Activated naive CD8-positive, alpha-beta T cell treated with anti-CD3 and anti-CD28 coated beads for 36 hours (primary cell): ENCODE measurements at places on chromosomes 2 and 18. TPM values are rescaled to one million over a fixed set of nuclear protein-coding genes. Genes with fewer than 3 reads are reported as not detected.

ATIC gene
- total RNA-seq, result 344 TPM

TUBA3E gene
- total RNA-seq, result not detected

COBLL1 gene
- total RNA-seq, result 0.28 TPM

ALPI gene
- total RNA-seq, result not detected

EVX2 gene
- total RNA-seq, result not detected

AFF3 gene
- total RNA-seq, result 2.9 TPM

TMEM18 gene
- 34.5 TPM for total RNA-seq

IL1F10 gene
- total RNA-seq, result not detected

BCS1L gene
- total RNA-seq, result 96.4 TPM

SRBD1 gene
- total RNA-seq, result 19.1 TPM

GRCh38 chr18:39946623-39947061 lies 2008.4 kb upstream of the PIK3C3 start:
- DNase-seq, result no peak

DNA sequence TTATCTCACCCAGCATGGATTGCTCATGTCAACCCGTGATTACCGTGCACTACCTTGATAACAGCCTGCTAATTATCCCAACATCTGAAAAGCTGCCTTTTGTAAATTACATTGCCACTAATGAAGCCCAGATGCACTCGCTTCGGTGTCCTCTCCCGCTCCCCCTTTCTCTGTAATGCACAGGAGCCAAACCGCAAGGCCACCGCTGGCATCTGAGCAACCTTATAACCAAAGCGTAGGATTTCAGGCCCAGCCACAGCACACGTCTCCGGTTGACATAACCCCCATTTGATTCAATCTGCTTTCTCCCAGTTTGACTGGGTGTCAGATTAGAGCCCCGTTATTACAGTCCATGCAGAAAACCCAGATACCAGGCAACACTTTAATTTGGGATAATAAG lies 341.2 kb downstream of the ALK start:
- DNase-seq, result no peak

- no peak for DNase-seq
Observed at GRCh38 chr18:6593142-6593885, 136.2 kb upstream of the ARHGAP28 start.

GRCh38 chr18:28984731-28985130 lies 807.8 kb upstream of the CDH2 start:
- no peak for DNase-seq

DNA sequence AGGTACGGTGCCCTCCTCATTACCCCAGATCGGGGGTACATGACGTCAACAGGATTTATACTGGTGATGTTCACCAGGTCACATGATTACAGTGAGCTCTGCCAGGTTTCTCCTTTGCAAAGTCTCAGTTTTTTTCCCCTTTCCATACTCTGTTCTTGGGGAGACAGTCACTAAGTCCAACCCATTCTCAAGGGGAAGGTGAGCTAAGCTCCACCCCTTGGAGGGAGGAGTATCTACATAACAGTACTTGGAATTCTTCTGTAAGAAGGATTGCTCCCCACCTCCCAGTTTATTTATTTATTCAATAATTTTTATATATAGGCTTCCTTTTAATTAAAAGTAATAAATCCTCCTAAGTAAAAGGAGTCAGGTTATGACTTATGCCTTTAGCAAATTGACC lies 34.1 kb upstream of the SOS1 start:
- no peak for DNase-seq

DNA sequence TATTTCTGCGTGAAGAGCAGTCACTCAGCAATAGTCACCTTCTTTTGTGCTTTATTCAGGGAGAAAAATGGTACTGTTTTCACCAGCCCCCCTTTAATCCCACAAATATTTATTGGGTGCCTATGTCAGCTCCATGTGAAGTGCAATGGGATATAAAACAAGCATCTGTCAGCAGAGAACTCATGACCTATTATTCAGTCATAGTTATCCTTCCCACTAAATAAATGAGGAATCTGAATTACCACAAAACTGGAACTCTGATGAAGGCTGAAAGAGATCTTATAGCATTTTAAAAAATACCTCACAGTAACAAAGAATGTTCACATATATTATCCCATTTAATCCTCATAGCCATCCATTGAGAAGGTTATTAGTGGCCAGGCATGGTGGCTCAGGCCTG lies 45.8 kb downstream of the DHX57 start:
- no peak for DNase-seq

GRCh38 chr2:182625814-182626213 lies 90.2 kb upstream of the DNAJC10 start:
- DNase-seq, result no peak

- DNase-seq, result no peak
Observed at GRCh38 chr2:239462671-239463506, 62.1 kb upstream of the HDAC4 start.

GRCh38 chr2:26904839-26905238 lies 56.9 kb downstream of the DPYSL5 start:
- DNase-seq, result no peak

GRCh38 chr2:201959198-201959597 lies 74.5 kb upstream of the FZD7 start:
- no peak for DNase-seq

- DNase-seq, result no peak
Observed at GRCh38 chr2:152894051-152894450, 175.6 kb downstream of the ARL6IP6 start.

- DNase-seq, result no peak
Observed at GRCh38 chr2:46460241-46460921, 19.0 kb upstream of the TMEM247 start.

DNA sequence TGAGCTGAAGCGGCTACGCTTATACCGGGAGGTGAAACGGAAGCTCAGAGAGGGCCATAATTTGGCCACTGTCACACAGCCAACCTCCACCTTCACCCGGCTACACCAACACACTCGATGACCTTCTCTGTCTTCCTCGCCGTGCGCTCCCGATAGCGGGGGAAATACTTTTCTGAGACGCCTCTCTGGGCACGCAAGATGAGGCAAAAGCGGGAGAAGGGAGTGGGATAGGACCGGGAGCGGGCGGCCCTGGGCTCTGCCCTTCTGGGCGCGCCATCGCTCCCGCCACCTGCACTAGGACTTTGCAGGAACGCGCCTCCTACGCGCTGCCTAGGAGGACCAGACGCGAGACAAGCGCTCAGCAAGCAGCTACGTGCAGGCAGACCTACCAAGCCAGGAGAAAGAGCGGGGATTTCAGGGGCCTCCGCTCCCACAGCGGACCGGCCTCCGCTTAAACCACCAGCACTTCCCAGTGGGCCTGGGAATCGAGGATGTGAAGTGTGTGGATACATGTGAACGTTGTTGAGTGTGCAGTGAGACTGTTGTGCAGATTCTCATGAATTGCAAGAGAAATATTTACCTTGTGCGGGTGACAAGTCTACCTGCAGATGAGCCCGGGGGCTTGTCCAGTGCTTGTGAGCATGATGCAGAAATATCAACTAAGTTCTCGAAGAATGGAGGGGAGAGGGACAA lies 11.4 kb downstream of the SIX3 start:
- DNase-seq, result no peak

DNA sequence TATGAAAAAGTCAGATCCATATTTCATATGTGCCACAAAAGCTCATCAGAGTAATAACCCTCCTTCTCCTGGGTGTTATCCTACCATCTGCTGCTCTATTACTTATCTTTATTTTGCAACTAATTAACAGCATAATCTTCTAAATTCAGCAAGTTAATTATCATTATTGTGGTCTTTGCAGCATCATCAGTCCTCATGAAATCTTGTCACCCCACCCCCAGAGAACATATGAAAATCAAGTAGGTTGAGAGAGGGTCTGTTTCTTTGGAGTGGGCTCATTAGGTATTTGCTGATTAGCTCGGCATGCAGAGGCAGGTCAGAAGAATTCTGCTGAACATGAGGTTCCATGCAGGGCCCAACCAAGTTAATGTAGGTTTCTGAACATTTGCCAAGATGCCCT lies 64.8 kb downstream of the ATF2 start:
- DNase-seq, result no peak

- peak; percentile 85 for DNase-seq
Observed at GRCh38 chr2:84946204-84947009, 24.6 kb upstream of the KCMF1 start.

- DNase-seq, result no peak
Observed at GRCh38 chr2:147161746-147162145, 683.1 kb upstream of the ACVR2A start.

- no peak for DNase-seq
Observed at GRCh38 chr2:104766683-104767082, 87.2 kb upstream of the POU3F3 start.

- DNase-seq, result no peak
Observed at GRCh38 chr2:1254662-1255343, 158.5 kb upstream of the TPO start.

- DNase-seq, result no peak
Observed at GRCh38 chr2:238945433-238946150, 97.7 kb downstream of the TWIST2 start.

GRCh38 chr2:69043736-69044400 lies 30.9 kb downstream of the ANTXR1 start:
- no peak for DNase-seq

- DNase-seq, result no peak
Observed at GRCh38 chr2:223365158-223365679, 236.9 kb downstream of the SCG2 start.

DNA sequence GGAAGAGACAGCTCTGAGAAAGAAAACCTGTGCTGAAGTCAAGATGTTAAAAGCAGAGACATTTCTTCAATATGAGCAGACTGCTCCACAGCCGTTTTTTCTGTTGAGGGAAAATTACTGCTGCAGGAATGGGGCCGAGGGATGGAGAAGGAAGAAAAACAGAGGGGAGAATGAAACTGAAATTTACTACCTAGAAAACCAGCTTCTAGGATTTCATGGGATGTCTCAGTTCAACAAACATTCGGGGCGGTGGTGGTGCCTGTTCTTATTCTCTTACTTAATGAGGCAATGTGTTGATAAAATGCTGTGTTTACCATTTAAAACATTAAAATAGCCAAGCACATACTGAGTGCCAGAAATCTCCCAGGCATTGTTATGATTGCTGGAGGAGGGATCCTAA lies 557.1 kb upstream of the MEX3C start:
- DNase-seq, result no peak

DNA sequence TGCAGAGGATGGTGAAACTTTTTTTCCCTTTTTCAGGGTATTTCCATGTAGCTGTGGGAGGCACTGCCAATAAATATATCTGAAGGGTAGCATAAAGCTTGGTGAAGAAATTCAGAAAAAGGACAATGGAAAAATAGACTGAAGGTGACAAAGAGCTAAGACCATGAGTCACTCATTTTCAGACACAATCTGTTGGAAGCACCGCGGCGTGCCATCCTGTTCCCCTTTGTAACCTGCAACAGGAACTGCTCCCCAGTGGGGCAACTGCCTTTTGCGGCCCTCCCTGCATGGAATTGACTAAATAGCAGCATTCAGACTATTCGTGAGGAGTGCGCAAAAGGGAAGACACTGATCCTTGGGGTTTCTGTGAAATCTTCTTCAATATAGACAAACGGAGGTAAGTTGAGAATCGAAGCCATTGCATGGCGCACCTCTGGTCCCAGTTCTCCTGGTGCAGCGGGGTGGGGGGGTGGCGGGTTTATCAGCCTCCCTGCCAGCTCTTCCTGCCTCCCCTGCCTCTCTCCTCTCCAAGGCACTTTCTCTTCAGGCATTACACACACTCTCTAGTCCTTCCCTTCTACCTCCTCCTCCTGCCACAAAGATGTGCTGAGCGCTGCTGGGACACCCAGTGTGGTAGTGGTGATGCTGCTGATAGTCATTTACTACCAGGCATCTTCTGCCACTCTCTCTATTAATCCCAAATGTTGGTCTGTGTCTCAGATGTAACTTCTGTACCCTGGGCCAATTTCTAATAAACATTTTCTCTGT lies 126.2 kb upstream of the TMEM200C start:
- DNase-seq, result no peak

GRCh38 chr2:232377841-232378734 lies 463 bp upstream of the ALPP start:
- no peak for DNase-seq

DNA sequence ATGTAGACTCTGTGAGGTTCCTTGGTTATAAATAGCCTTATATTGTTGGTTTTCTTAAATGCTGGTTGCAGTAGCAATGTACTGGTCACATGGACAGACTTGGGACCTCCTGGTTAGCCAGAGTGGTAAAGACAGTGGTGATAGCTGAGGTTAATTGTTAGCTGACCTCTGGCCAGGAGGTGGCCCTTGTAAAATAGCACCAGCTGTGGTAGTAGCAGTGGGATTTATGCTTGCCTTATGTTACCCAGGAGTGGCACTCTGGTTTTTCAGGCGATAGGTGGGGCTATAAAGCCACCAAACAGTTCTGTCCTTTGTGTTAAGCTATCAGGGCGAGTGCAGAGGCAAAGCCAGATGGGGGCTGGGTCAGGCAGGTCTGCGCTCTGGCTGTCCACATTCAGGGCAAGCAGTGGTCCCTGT lies 94.8 kb upstream of the SRD5A2 start:
- DNase-seq, result no peak

DNA sequence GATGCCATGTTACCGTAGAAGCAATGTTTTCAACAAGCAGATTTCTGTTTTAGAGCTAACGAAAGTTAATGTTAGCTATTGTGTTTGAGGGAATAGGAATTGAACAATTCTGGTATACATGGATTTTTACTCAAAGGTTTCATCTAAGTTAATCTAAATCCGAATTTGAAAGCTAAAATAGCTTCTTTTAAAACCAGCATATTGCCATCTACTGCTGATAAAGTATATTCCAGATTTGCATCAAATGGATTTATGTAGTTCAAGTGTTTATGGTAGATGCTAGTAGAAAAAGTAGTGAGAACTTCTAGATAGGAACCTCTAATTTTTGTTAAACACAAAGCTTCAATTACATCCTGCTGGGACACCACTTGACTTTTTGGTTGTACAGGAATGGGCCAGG lies 1569.5 kb upstream of the NXPH2 start:
- no peak for DNase-seq

DNA sequence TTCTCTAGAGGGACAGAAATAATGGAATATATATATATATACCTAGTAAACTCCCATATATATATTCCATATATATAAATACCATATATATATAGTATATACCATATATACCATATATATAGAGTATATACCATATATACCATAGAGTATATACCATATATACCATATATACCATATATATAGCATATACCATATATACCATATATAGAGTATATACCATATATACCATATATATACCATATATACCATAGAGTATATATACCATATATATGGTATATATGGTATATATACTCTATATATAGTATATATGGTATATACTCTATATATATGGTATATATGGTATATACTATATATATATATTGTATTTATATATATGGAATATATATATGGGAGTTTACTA lies 62.0 kb upstream of the CAVIN2 start:
- DNase-seq, result no peak
